CD14-positive monocyte (primary cell): ENCODE measurements at places on chromosomes 3 and 15. TPM values are rescaled to one million over a fixed set of nuclear protein-coding genes. Genes with fewer than 3 reads are reported as not detected.

The AGBL1 gene
- polyA plus RNA-seq: not detected

The ISLR2 gene
- not detected for polyA plus RNA-seq

The HRG gene
- not detected in 2 replicates for polyA plus RNA-seq

DNA sequence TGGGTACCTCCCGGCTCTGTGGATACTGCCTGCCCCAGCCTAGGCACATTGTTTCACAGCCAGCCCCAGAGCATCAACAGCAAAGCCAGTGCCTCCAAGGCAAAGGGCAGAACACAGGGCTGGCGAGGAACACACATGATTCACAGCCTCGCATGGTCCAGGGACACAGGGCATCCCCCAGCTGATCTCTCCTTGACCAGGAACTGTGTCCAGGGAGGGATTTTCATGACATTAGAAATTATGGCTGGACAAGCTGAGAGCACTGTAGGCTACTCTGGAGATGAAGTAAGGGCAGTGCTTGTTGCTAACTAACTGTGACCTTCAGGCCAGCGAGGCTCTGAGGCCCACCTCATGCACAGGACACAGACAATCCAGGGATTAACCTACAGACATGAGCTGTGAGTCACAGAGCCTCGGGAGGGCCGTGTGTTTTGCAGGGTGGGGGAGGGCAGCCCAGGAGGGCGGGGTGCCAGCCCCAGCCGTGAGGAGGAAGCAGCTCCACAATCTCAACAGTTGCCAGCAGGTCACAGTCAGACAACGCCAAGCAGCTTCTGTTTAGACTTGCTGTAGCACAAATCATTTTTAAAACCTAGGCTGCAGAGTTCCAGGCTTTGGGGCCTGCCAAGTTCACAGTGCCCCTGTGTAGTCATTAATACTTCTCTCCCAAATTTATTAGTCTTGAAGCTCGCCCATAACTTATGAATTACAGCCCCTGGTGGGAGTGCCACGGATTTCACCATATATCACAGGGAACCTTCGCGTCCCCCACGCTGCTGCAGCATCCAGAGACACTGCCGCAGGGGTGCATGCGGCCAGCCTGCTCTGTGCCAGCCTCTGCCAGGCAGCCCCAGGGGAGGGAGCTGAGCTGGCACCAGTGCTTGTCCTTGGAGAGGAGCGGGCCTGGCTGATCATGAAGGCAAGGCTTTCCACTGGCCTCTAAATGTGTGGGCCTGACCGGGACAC, 114.7 kb downstream of the ETFA start:
- H3K27ac ChIP-seq: no peak overlapping the region
- H3K4me1 ChIP-seq: peaks cover 3% of the 10 kb centered on the region
- peaks cover under 1% of the 10 kb centered on the region for H3K27me3 ChIP-seq
- DNase-seq: no peak
- H3K36me3 ChIP-seq: no peaks in the 10 kb centered on the region

DNA sequence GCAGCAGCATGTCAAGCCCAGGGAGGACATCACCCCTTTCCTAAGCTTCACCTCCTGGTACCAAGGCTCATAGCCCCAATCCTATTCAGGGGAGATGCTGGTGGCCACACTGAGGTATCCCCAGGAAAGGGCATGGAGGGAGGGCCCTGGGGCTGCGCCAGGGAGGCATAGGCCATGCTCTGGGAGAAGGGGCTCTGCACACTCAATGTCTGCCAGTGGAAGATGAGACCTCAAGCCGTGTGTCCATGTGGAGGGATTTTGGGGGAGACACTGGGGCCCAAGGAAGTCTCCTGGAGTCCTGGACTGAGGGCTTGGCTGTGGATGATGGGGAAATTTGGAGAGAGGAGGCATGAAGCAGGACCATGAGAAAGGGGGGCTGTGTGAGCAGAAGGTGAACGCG, 21.2 kb upstream of the PRR23E start:
- H3K36me3 ChIP-seq: no peaks in the 10 kb centered on the region
- no peak overlapping the region for H3K27ac ChIP-seq
- no peaks in the 10 kb centered on the region for H3K4me1 ChIP-seq
- H3K4me3 ChIP-seq: no peak overlapping the region
